ENCODE measurements at places on chromosomes 13 and 19. TPM values are rescaled to one million over a fixed set of nuclear protein-coding genes. Genes with fewer than 3 reads are reported as not detected.

Gene ANGPTL4
- not detected for total RNA-seq

Gene FAAP24
- 4.1 TPM for total RNA-seq

- no peak overlapping the region for H3K27ac ChIP-seq
- no peak overlapping the region for H3K4me3 ChIP-seq
- no peaks in the 10 kb centered on the region for H3K36me3 ChIP-seq
- DNase-seq: no peak
- no peaks in the 10 kb centered on the region for H3K27me3 ChIP-seq
These were observed 94.8 kb upstream of the SOX1 start for GRCh38 chr13:111971891-111972780.

DNA sequence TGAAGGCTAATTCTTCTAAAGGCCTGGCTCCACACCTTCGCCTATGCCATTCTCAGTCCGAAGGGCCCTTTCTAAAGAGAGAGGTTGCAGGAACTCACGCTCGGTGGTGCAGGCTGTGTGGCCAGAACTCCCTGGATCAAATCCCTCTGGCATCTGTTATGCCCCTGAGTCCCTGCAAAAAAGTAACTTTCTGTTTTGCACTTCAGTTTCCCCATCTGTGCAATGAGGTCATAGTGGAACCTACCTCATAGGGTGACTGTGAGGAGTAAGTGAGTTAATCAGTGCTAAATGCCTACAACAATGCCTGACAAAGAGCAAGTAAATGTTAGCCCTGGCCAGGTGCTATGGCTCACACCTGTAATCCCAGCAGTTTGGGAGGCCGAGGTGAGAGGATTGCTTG is 7.3 kb downstream of the IGSF23 start:
- no peaks in the 10 kb centered on the region for H3K36me3 ChIP-seq
- DNase-seq: no peak
- H3K27ac ChIP-seq: no peak overlapping the region
- H3K4me3 ChIP-seq: no peak overlapping the region

GRCh38 chr13:73251626-73252265 is 192.9 kb downstream of the KLF5 start:
- DNase-seq: no peak
- no peak overlapping the region for H3K27ac ChIP-seq
- H3K36me3 ChIP-seq: no peaks in the 10 kb centered on the region
